ENCODE measurements at places on chromosomes 1 and 21.

GRCh38 chr1:108708691-108709660 lies 3.7 kb upstream of the FNDC7 start:
- DNase-seq: no peak

- no peak for DNase-seq
These were observed 3.5 kb downstream of the SYTL1 start for GRCh38 chr1:27345272-27345671.

DNA sequence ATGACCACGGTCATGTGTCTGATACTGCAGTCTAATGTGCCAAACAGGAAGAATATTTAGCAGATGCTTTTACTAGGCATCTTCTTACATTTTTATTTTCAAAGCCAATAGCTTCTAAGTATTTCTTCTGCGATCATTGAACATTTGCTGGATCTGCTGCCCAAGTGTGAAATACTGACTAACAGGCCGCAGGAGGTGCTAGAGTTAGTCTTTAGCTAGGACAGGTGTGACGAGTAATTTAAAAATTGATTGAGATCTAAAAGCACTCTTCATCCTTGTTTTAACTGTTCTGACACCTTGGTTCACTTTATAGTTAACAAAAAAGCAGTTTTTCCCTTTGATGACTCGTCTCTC lies 748 bp upstream of the FAM78B start:
- DNase-seq: no peak

GRCh38 chr1:167676205-167676915 lies 45.4 kb upstream of the MPZL1 start:
- DNase-seq: no peak

- DNase-seq: no peak
These were observed 142.3 kb upstream of the JUN start for GRCh38 chr1:58926152-58926551.

GRCh38 chr1:51952638-51953037 lies 37.9 kb downstream of the RAB3B start:
- DNase-seq: no peak

DNA sequence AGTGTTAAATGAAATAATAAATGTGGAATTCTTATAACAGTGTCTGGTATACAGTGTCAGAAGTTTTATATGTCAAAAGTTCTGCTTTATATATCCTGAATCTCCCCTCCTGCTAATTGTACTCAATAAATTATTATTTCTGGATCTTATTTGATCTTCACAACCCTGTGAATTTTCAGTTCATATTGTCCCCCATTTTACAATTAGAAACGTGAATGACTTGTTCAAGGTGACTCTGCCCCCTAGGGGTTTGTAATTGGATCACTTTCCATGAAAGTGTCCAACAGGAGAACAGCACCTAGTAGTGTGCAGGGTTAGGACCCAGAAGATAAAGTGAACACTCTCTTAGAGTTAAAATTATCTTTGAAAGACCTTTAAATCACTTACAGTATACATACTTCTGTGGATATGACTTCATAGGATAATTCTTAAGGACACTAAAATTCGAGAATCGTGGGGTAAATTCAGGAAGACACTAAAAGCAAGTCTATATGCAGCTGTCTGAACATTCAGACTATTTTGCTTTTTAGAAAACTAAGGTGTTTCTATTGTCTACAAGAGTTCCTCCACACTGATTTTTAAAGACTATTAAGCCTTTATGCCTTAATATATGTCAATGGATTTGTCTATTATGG lies 4.5 kb upstream of the DDR2 start:
- DNase-seq: no peak

- no peak for DNase-seq
These were observed 181.3 kb downstream of the C1orf21 start for GRCh38 chr1:184568148-184568547.

- no peak for DNase-seq
These were observed 247.5 kb downstream of the LMX1A start for GRCh38 chr1:165109013-165109412.

DNA sequence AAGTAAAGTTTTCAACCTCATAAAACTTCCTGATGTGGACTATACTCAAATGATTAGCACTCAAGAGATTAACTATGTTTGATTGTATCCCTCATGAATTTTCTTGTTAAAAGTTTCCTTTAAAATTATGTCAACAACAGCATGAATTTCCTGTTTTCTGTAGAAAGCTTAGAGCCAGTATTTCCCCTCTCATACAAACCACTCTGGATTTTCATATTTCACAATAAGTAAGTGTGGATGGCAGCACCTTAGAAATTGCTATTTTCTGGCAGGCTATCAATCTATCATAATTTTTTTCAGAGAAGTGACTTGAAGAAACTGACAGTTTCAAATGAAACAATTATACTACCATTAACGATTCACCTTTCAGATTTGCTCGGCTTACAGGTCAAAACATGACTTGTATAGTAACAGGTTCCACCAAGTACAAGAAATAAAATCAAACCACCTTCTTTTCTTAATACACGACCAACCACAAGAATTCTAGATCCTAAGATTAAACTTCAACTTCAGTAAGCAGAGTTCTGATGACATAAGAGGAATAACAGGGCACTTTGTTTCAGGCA lies 20.8 kb downstream of the ELK4 start:
- no peak for DNase-seq

DNA sequence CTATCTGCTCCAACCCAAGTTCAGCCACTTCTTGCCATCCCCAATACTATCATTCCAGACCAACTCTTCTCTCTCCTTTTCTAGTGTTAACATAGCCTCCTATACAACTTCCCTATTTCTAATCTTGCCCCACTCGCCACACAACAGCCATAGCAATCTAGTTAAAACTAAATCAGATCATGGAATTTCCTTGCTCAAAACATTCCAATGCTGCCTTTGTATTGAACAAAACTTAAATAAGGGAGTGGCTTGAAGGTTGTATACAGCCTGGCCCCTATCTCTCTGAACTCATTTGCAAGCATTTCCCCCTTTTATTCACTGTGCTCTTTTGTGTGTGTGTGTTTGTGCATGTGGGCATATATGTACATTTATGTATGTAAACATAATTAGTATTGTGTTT lies 118.1 kb upstream of the SGIP1 start:
- no peak for DNase-seq

DNA sequence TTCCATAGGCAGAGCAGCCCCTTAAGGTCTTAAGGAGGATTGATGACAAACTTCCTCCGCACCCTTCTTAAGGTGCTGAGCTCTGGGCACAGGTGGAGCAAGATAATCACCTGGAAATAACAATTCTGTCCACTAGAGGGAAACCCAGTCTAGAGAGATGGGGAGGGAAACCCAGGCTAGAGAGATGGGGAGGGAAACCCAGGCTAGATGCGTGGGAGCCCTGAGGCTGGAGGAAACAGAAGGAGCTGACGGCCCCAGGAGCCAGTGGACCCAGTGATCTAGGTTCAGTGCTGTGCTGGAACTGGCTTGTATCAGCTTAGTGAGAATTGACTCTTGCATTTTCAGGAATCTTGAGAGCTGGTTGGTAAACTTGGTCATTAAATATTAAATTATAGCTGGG lies 17.8 kb upstream of the MYCL start:
- DNase-seq: peak; percentile 48

DNA sequence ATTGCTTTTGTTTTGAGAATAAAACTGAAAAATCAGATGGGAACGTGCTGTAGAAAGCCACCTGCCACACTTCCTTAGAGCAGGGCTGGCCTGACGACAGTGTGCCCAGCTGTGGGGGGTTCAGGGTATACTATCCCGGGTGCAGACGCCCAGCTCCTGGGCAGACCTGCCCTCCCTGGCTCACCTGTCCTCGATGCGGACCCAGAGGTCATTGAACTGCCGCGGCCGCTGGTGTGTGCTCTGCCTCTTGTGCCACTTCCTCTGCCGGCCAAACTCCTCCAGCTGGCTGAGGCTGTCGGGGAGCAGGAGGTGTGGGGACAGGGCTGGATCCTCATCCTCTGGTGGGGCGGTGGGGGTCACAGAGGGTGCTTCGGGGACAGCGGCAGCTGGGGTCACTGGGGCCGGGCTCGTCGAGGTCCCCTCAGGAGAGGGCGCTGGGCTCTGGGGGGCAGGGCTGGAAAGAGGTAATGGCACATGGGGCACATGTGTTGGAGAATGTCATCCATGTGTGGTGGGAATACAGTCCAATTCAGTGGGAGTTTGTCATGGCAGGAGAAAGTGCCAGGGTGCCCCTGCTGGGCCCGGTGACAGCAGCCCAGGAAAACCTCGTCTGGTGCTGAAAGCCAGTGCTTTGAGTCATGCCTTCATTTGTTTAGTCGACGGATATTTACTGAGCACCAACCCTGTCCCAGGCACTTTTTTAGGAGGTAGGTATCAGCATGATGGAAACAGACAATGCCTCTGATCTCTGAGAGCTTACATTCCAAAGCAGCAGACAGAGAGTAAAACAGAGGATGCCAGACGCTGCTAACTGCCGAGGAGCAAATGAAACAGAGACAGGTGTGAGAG lies 222.0 kb downstream of the TRABD2B start:
- DNase-seq: no peak

DNA sequence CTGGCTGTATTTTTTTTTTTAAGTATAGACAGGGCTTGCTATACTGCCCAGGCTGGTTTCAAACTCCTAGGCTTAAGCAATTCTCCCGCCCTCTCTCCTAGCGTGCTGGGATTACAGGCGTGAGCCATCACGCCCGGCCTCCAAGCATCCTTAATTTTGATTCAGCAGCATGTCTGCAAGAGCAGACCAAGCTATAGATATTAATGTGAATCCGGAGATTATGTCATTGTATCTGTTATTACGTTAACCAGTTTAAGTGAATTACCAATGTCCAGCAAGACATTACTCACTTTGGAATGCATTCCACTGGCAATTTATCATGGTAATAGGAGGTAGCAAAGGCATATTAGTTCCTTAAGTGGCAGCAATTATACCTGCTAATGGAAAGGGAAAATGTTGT lies 179.7 kb downstream of the CHRM3 start:
- no peak for DNase-seq

DNA sequence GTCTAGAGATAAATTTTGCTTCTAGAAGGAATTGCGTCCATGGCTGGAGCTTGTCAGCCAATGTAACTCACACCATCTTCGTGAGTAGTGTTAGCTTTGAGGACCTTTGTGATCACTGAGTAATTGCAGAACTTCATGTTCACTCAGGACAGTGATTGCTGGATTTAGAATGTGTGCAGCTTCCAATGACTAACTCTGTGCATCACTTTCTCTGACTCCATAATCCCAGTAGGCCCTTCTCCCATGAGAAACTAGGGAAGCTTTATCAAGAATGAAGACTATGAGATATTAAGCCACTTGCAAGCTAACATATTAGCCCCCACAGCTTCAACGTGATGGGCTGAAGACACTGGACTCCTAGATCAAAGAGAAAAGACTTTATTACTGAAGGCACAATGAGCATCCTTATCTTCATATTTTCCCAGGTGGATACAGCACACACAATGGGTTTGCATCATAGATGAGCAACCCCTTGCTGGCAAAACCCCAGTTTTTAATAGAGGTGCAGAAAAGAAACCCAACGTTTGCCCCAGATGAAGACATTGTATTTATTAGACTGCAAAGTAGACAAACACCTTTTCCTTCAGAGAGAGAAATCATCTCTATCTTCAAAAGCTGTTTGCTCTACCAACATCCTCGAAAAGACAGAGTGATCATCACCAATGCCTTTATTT lies 561.0 kb downstream of the LTN1 start:
- DNase-seq: no peak

DNA sequence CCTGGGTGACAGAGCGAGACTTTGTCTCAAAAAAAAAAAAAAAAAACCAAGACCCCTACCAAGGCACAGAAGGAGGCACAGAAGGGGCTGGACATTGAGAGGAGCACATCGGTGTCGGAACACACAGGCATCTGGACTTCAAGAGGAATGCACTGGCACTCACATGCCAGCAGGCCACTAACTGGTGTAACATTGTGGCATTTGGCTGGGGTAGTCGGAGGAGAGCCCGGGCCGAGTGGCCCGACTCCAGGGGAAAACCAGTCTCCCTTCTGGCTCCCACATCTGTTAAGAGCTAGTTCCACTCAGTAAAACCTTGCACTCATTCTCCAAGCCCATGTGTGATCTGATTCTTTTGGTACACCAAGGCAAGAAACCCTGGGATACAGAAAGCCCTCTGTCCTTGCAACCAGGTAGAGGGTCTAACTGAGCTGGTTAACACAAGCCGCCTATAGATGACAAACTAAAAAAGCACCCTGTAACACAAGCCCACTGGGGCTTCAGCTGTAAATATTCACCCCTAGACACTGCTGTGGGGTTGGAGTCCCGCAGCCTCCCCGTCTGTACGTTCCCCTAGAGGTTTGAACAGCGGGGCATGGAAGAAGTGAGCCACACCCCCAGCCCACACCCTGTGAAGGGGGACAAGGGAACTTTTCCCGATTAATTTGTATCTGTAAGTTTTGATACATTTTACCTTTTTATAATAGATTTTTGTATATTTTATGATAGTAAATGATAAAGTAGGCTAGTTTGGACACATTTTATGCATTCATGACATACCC lies 17.2 kb upstream of the AKIRIN1 start:
- no peak for DNase-seq

DNA sequence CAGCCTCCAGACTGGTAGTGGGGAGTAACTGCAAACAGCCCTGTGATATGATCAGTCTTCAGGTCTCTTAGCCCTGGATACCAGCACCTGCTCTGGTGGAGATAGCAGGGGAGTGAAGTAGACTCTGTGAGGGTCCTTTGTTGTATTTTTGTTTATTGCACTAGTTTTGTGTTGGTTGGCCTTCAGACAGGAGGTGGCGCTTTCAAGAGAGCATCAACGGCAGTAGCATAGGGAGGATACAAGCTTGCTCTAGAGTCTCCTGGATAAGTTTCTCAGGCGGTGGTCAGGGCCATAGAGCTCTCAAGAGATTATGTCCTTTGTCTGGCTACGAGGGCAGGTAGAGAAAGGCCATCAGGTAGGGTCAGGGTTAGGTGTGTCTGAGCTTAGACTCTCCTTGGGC lies 116.4 kb downstream of the USH2A start:
- DNase-seq: no peak

DNA sequence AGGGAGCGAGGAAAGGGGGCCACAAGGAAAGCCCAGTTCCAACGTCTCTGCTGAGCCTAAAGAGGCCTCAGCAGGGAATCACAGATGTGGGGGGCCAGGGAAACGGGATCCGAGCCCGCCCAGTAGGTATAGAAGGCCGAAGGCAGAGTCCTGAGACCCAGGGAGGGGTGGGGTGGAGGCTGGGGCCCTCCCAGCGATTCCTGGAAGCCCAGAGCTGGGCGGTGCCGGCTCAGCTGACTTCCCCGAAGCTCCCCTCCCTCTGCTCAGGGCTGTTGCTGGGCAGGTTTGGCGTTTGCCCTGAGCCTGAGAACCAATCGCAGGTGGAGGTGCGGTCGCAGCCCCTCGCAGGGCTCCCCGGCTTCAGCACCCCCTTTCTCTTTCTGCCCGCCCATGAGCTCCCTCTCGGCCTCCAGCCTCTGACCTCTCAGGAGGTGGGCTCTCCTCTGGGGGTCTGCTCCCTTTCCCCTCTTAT lies 12.8 kb downstream of the ADAMTSL4 start:
- peak; percentile 76 for DNase-seq

GRCh38 chr1:116737855-116738321 lies 16.3 kb upstream of the CD2 start:
- DNase-seq: no peak

- no peak for DNase-seq
These were observed 285.2 kb upstream of the NEGR1 start for GRCh38 chr1:72567521-72567920.

Measured in nephron progenitor cell (in vitro differentiated cells).